ENCODE measurements at places on chromosomes 4 and X.

GRCh38 chr4:33111117-33111516 lies 2390.9 kb downstream of the PCDH7 start:
- DNase-seq: no peak

GRCh38 chr4:52853351-52853750 lies 8.8 kb upstream of the RASL11B start:
- no peak for DNase-seq

DNA sequence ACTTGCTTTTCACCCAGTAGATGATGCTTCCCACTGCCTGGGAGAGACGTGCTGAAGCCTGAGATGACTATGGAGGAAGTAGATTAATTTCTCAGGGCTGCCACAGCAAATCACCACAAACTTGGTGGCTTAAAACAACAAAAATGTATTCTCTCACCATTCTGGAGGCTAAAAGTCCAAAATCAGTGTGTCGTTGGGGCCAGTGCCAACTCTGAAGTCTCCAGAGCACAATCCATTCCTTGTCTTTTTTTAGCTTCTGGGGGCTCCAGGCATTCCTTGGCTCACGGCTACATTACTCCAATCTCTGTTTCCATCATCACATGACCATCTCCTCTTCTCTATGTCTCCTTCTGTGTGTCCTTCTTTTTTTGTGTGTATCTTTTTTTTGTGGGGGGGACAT lies 105.8 kb upstream of the C1QTNF7 start:
- DNase-seq: no peak

DNA sequence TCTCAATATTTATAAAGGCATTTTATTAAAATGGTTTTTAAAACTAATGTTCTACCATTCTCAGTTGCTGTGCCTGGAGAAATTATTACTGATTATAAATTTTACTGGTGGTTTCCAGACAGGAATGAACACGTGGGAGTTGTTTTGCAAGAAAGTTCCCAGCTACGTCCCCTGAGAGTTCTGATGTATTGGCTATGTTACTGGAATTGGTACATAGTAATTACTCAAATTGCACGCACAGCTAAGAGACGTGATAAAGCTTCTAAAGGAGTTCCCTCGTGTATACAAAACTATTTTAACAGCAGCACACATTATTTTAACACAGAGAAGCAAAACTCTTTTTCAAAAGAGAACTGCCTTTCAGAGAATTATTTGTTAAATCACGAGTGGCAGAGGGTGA lies 292.2 kb downstream of the NLGN4X start:
- DNase-seq: no peak

- no peak for DNase-seq
Measured at GRCh38 chr4:33054161-33054560, 2334.0 kb downstream of the PCDH7 start.

DNA sequence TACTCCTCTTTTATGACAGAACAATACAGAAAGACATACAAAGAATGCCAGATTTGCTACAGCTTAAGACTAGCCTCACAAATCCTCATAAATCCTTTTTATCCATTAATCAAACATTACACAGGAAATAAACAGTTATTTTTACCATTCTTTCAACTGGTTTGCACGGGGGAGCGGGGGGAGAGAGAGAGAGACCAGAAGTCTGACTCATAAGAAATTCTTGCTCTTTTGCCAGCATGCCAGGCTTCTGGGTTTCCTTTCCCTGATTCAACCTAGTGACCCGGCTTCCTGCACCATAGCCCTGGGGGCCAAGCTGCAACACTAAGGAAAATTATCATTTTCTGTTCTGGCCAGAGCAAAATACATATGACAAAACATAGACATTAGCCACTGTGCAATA lies 6.8 kb upstream of the RRAGB start:
- DNase-seq: no peak

- peak; percentile 91 for DNase-seq
Measured at GRCh38 chrX:57286507-57287251, at the start of gene FAAH2. Gene FAAH2 (plus strand): TSS chrX:57286706. CDS start chrX:57286826, 120 bp downstream.

DNA sequence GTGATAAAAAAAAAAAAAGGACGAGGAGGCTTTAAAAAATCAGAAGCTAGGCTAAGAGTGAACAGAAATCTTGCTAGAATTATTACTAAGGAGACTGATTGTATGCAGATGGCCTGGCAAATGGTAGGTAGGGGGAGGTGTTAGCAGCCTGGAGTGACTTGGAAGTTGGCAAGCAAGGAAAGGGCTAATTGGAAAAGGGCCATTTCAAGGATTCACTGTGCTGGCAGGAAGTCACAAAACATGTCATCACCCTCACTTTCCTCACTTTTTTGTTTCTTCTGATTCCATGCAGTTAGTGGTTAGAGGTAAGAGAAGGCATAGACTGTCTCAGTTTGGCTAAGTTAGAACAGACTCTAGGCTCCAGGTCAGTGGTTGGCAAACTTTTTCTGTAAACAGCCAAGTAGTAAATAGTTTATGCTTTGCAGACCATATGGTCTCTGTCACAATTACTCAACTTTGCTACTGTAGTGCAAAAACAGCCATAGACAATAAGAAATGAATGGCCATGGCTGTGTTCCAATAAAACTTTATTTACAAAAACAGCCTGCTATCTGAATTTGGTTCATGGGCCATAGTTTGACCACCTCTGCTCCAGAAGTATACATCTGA lies 646.5 kb upstream of the ACTRT1 start:
- no peak for DNase-seq

- DNase-seq: no peak
Measured at GRCh38 chr4:41070516-41071281, 143.6 kb downstream of the APBB2 start.

- no peak for DNase-seq
Measured at GRCh38 chr4:77028246-77028645, 47.5 kb downstream of the CCNI start.

DNA sequence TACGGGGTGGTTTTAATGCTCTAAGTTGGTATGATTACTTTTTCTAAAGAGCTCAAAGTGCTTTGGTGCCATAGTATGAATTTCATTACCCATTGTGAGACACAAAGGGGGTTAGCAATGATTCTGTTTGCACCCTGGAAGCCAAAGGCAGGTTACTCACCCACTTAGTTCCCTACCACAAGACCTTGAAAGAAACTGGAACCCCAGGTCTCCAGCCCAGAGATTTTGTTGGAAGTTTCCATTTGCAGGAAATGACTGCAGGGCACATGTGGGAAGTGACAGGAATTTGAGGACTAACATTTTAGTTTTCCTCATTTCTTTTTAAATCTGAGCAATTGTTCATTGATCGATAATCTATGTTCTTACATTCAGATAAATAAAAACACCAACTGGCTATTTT lies 1.8 kb upstream of the HS3ST1 start:
- DNase-seq: no peak

DNA sequence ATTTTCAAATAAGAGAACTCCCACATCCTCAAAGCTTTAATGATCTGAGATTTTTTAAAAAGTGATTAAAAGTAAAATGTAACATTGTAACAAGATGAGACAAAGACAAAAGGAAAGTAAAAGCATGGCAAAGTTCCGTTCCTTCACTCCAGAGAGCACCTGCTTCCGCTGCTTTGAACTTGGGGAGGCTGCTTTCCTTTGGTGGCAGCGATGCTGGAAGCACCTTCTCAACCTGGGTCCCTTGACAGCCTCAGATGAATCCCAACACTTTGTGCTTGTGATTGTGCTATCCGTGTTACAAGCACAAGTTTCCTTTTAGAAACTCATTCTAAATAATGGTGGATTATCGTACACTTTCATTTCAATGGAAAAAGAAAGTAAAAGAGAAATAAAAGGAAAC lies 59.7 kb downstream of the HADH start:
- DNase-seq: no peak

DNA sequence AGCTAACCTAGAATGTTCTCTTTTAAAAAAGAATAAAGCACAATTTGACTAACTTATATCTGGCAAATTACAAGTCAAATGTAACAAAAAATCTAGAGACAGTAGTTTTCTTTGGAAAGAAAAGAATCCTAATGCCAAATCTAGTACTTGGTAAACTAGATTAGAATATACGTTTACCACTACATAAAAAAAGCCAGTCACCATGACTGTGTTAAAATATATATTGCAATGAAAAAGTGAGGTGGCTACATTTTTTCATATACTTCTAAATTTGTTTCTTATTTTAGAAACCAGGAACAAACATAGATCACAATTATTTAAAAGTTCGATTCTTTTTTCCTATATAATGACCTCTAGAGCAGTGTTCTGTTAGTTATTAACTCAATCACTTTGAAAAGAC lies 29.6 kb upstream of the PPA2 start:
- no peak for DNase-seq

- no peak for DNase-seq
Measured at GRCh38 chrX:133654811-133655210, 239.5 kb upstream of the GPC4 start.

DNA sequence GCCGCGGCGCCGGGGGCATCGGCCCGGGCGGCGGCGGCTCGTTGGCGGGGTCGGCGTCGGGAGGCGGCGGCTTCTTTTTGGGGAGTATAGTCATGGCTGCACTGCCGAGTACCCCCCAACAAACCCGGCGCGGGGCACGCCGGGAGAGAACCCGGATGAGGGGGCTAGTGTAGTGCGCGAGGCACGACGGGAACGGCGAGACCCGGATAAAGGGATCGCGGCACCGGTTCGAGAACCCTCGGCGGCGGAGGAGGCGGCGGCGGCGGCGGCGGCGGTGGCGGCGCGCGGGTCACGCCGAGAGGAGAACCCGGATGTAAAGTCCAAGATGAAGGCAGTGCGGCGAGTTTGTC lies at the start of gene OTUD5:
Gene OTUD5 (minus strand): TSS at position 131 of the 350 bp plus-strand sequence. CDS start 37 bp downstream, at position 94.
- DNase-seq: peak; percentile 73

DNA sequence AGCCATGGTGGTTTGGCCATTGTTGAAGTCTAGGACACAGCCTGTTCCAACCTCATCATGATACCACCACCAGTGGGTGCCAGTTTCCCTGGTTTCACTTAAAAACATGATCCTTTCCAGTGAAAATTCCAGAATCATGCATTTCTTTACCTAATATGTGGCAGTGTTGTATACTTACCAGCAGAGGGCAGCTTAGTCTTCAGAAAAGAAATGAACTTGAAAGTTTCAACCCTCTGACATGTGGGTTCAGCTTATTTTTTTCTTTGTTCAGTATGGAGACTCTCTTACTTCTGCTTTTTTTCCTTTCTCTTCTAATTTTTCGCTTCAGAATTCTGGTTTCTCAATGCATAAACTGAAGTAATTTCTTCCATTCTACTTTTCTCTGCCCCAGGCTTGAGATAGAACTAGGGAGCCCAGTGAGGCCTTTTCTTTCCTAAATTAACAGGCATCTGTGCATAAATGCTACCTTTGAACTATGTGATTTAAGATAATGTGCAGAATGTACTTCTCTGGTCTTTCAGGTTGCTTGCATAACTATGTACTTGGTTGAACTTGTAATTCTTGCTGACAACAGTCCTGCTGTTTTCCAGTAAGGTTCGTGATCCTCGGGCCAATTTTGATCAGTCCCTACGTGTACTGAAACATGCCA lies 10.7 kb downstream of the LIAS start:
- DNase-seq: peak; percentile 74

DNA sequence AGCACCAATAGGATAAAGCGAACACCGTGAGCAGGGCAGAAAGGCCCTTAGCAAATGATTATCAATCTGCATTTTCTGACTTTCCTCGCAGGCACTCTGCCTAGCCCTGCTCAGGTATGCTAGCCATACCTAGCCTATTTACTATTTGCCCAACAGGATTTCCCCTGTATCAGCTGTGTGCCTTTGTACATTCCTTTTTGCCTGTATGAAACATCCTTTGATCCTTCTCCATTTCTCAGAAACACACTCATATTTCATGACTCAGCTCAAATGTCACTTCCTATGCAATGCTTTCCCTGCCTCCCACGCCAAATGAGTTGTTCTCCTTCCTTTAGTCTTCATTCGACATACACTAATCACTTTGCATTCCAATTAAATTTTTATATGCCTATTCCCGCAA lies 37.2 kb downstream of the PCDH7 start:
- no peak for DNase-seq

DNA sequence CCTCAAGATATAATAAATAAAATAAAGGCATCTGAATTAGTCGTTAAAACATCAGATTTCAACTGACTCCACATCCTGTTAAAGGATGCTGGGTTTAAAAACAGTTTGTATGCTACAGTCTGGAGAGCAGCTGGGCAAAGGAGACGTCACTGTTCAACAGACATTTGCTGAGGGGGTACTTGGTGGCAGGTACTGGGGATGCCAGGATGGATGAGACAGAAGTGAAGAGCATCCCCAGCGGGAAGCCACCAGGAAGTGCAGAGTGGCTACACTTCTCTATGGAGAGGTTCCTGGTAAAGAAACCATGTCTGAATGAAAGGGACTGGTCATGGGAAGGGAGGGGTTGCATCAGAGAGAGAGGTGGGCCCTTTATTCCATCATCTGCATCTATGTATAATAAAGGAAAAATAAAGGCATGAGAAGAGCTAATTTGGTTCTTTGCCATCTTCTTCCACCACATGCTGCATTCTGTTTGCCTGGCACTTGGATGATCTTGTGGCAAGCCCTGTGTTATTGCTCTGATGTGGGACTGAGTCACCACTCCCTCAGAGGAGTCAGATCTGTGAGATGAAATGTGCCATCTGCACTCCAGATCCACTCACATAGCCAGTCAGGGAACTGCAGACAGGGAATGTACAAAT lies 145.0 kb downstream of the SOWAHB start:
- DNase-seq: no peak

GRCh38 chr4:189202869-189203271 lies 737.8 kb upstream of the FRG1 start:
- no peak for DNase-seq

- no peak for DNase-seq
Measured at GRCh38 chrX:9948406-9948805, 18.8 kb upstream of the CLDN34 start.

GRCh38 chrX:124605511-124605910 lies 259.1 kb downstream of the SH2D1A start:
- no peak for DNase-seq

All from NCI-H146 (cell line).